ENCODE measurements at places on chromosomes 7 and 10. TPM values are rescaled to one million over a fixed set of nuclear protein-coding genes. Genes with fewer than 3 reads are reported as not detected.

DNA sequence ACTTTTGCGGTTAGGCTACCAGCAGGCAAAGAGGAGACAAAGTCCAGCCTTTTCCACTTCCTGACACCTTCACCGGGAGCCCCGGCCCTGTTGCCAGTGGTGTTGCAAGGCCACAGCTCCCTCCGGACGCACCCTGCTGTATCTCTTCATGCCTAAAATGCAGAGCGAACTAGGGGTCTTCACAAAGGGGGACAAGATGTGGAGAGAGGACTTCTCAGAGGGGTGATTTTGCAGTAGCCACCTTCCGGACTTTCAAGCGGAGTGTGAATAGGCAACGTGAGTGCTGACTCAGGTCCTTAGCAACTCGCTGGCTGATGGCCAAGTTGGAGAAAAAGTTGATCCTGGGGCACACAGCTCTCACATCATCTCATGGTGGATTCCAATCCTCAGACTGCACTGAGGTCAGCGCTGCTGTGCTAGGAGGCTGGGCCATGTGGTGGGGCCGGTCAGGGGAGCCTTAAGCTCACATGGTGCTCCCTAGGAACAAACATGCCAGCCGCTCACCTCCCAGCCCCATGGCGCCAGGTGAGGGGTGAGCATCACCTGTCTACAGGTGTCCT, 166.3 kb downstream of the LCOR start:
- peak; percentile 80 for DNase-seq

The FXYD4 gene
- total RNA-seq = not detected

DNA sequence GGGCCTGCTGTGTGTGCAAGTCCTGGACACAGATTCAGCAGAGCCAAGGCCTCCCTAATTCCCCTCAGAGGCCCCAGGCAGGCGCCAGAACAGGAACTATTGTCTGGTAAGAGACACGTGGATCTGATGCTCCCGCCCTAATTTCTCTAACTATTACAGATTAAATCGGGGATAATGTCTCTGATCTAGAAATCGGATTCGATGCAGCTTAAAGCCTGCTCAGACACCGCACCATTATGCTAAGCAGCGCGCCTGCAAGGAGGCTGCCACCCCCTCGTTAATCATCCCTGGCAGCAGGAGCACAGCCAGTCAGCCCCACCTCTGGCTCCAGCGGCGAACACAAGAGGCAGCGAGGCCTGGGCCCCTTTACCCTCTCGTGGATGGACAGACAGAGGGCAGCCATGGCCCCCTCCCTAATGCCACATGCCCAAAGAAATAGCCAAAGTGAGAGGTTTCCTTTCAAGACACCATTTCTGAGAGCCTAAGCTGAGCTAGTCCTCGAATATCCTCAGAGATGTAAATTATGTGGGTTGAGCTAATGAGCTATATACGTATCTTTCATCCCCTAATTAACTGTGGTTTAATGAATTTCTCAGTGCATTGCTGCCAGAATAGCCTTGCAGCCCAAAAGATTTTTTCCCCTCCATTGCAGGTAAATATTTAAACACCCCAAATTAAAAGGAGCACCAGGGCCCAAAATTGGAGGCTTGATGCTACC, 122.1 kb downstream of the GRID1 start:
- DNase-seq = no peak

The HOGA1 gene
- total RNA-seq = 4.1 TPM

DNA sequence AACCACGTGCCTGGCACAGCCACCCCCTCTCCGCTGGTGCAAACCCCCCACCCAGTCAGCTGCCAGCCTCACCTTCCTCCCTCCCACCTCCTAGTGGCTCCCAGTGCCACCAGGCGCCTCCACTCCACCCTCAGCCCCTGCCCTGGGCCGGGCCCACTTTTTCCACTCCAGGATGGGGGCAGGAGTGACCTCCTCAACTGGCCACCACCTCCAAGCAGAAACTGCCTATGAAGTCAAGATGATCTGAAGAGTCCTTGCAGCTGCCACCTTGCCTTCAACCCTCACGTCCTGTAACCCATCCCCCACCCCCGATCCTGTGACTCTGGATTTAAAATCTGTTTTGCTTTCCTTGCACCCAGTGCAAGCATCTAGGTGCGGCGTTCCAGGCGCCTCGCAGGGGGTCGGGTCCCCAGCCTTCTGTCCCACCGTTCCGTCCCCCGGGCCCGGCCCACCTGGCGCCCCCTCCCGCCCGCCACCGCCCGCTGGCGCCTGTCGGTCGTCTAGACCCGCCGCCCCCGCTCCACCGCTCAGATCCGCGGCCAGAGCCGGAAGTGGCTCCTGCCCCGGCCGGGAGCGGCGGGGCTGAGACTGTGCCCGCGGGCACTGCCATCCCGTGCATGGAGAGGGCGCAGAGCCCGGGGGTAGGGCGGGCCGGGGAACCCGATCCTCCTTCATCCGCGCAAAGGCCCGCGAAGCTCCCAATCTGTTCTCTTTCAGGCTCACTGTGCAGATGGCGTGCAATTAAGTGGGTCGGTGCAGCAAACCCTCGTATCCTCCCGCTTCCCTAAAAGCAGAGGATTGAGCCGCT, 51.2 kb upstream of the GTF2I start:
- no peak for DNase-seq

DNA sequence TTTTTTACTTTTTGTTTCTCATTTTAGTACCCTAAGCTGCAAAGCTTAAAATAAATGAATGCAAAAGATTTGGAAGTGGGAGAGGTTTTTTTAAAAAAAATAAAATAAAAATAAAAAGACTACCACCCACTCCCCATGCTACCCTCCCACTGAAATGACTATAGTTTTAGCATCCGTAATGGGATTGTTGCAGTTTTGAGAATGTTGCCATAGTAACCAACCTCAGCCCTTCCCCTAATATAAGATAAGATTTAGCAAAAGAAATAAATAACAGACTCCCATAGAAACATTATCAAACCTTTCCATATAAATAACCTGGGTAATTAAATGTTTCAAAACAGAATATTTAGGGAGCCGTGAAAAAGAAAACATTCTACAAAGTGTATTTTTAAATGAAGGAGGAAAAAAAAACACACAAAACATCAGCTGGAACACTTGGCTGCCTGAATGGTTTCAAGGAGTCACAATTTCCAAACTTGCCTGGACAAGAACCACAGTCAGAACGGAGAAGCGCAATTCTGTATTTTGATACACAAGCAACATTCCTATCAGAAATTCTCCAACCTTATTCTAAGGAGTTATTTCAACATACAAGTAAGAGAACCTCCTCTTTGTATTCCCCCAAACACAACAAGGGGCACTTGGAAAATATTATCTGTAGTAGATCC, 57.4 kb downstream of the DGKI start:
- DNase-seq = no peak

GRCh38 chr10:28991333-28992270, 297.3 kb upstream of the LYZL1 start:
- DNase-seq = no peak

All from posterior vena cava (tissue), 2 donors.